Activated CD8-positive, alpha-beta memory T cell treated with anti-CD3 and anti-CD28 coated beads for 1 hour (primary cell): ENCODE measurements at places on chromosomes 5 and 9.

DNA sequence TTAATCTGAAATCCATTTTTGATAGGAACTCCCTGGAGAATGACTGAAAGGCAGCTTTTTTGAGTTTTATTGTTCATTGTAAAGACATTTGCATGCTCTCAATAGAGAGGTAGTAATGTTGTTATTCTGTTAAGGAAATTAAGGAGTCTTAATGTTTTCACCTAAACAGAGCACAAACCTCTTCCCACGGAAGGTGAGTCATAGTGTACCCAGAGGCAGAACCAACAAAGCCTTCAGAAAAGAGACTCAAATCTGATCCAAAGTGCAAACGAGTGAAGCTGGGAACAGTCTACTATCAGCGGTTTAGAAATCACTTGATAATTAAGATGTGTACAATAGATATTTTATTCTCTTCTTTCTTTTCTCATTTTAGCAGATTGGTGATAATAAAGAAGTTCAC lies 470.5 kb downstream of the PLK2 start:
- DNase-seq = no peak

- no peak for DNase-seq
Observed at GRCh38 chr9:136648751-136649150, 14.0 kb upstream of the EGFL7 start.

DNA sequence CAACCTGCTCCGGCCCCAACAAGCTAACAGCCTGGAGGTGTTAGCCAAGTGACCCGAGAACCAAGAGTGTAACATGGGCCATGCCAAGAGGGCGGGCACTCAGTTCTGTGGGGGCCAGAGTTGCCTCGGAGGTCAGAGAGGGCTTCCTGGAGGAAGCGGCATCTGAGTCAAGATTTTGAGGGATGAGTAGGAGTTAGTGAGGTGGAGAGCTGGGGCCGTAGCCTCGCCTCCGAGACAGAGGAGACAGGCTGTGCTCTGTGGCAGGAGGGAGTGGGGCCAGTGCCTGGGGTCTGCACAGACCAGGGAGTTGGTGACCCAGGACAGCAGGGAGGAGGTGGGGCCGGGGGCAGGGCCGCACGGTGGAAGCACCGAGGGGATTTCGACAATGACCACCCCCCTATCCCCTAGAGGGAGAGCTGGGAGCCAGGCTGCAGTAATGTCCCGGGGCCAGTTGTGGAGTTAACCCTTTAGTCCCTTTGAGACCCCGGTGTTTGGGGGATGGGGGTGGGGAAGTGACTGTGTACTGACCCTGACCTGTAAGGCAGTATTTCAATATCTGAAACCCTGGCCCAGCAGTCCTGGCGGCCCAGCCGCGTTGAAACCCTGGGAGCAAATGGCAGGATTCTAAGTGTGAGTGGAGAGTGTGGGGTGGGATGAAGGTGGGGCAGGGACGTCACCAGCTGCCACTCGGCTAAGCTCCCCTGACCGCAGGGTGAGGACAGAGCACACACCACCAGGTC lies 148.7 kb upstream of the COL5A1 start:
- no peak for DNase-seq

GRCh38 chr5:77850536-77851175 lies 74.5 kb upstream of the TBCA start:
- DNase-seq = no peak

- DNase-seq = no peak
Observed at GRCh38 chr9:28050941-28051340, 477.7 kb upstream of the C9orf72 start.

DNA sequence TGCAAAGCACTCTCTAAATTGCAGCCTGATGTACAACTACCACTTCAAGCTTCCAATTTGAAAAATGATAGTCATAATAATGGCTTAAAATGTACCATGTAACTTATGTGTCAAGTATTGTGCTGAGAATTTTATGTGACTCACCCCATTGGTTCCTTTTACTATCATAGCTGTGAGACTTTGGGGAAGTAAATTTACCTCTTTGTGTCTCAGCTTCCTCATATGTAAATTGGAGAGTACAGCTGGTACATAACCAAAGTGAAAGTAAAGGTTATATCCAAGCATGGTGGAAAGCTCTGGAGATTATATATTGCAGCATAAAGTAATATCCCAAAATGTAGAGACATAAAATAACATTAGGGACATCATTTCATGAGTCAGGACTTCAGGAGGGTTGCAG lies 2200.4 kb upstream of the C9orf72 start:
- no peak for DNase-seq

- DNase-seq = no peak
Observed at GRCh38 chr5:41863871-41864486, 6.2 kb downstream of the OXCT1 start.

- DNase-seq = no peak
Observed at GRCh38 chr5:58737671-58738070, 154.8 kb downstream of the RAB3C start.

GRCh38 chr9:41229408-41230401 lies 40.6 kb upstream of the ZNG1F start:
- DNase-seq = no peak

DNA sequence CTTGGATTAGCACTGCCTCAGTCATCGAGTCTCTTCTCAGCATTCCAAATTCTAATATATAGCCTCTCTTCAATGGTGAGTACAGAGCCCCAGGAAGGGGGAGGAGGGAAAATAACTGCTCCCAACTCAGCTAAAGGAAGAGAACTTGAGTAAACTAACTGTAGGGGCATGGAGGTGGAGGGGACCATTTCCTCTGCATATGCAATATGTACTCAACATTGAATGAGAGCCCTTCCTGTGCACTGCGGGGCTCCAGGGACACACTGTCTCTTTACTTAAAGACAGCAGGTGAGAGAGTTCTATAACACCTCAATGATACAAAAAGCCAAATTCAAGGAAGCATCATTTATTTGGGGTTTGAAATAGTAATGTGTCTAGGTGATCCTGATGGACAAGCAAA lies 75.1 kb downstream of the GNAQ start:
- DNase-seq = no peak

DNA sequence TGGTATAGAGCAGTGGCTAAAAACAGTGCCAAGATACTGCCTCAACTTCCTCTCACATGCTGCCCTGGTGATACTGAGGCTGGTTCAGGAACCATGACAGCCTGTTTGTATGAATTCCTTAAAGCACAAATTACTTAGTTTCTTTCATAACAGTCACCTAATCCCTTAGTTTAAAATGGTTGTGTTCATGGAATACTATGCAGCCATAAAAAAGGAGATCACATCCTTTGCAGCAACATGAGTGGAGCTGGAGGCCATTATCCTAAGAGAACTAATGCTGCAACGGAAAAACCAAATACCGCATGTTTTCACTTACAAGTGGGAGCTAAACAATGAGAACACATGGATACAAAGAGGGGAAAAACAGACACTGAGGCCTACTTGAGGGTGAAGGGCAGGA lies 21.8 kb downstream of the ZFP62 start:
- DNase-seq = no peak

DNA sequence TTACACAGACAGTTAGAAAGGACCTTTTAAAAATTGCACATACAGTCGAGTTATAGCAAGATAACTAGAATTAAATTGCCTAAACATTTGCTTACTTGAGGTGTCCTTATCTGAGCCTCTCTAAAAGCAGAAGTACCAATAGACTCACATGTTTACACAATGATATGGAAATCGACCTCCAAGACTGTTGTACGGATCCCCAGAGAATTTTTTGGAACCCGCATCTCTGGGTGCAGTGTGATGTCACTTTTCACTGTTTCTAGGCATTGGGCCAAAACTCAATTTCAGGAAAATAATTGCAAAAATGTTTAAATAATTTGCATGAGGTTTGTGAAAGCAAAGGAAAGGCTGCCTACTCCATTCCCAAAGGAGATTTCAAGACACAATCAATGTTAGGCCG lies 63.1 kb upstream of the ATG10 start:
- no peak for DNase-seq

DNA sequence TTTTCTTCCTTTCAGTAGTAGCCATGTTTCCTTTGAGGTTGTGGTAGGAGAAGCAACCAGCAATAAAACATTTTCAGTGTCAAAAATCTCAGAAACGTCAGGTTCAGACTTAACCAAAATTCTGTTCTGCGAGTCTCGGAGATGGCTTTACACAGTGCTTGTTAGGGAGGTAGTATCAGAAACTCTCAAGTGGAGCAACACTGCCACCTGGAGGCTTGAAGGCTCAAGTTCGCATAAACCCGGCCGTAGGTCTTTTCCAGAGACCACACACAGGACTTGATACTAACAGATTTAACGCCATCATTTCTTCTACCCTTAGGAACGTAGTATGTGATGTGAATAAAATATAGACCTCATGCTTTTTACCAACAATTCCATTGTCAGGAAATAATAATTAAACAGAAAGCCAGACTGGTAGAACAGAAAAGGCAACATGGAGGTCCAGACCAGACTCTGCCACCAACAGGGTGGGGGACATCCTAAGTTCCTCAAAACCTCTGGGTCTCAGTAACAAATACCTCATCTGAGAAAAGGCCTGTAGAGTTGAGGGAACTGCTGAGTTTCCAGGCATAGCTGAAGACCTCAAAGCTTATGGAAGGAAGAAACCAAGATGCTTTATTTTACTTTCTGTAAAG lies 8.5 kb downstream of the PTGER4 start:
- DNase-seq = peak; percentile 74

DNA sequence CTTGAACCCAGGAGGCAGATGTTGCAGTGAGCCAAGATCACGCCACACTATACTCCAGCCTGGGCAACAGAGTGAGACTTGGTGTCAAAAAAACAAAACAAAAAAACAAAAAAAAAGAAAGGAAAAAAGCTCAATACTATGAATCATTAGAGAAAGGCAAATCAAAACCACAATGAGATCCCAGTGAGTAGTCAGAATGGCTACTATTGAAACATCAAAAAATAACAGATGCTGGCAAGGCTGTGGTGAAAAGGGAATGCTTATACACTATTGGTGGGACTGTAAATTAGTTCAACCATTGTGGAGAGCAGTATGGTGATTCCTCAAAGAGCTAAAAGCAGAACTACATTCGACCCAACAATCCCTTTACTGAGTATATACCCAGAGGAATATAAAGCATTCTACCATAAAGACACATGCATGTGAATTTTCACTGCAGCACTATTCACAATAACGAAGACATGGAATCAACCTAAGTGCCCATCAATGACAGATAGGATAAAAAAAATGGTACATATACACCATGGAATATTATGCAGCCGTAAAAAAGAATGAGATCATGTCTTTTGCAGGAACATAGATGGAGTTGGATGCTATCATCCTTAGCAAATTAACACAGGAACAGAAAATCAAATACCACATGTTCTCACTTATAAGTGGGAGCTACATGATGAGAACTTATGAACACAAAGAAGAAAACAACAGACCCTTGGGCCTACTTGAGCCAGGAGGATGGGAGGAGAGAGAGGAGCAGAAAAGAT lies 81.9 kb upstream of the ARRDC3 start:
- DNase-seq = no peak

DNA sequence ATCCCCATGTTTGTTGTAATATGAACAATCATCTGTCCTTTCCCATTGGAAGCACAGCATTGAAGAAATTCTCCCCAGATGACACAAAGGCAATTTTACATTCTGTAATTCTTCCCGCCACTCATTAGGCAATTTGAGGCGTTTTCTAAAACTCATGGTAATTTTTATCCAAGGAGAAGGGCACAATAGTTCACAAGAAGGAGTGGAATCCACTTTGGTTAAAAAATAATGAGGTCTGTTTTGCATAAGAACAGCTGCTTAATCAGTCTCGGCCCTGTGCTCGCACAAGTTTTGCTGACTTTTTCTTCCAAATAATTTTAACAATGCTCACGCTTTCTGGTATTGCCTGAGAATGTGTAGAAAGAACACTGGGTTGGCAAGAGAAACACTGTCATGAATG lies 94.0 kb downstream of the CAVIN4 start:
- no peak for DNase-seq

- DNase-seq = no peak
Observed at GRCh38 chr5:170495825-170496661, 7.8 kb upstream of the KCNIP1 start.

DNA sequence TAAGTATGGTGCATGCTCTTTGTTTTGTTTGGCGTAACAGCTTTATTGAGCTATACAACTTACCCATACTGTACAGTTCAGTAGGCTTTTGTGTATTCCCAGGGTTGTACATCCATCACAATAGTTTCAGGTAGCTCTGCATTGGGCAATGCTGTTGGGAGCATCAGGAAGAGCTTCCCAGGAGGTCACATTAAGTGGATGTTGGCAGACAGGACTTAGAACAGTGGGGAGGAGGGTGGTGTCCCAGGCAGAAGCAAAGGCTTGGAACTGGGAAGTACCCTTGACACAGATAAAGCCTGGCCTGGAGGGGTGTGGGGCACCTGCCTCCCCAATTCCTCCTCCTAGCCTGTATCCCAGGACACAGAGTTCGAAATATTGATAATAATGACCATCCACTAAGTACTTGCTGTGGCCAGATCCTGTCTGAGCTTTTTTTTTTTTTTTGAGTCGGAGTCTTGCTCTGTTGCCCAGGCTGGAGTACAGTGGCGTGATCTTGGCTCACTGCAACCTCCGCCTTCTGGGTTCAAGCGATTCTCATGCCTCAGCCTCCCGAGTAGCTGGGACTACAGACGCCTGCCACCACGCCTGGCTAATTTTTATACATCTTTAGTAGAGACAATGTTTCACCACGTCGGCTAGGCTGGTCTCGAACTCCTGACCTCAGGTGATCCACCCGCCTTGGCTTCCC lies 1.3 kb downstream of the BBLN start:
- no peak for DNase-seq

GRCh38 chr5:92629574-92629973 lies 951.4 kb downstream of the NR2F1-AS1 start:
- DNase-seq = no peak

DNA sequence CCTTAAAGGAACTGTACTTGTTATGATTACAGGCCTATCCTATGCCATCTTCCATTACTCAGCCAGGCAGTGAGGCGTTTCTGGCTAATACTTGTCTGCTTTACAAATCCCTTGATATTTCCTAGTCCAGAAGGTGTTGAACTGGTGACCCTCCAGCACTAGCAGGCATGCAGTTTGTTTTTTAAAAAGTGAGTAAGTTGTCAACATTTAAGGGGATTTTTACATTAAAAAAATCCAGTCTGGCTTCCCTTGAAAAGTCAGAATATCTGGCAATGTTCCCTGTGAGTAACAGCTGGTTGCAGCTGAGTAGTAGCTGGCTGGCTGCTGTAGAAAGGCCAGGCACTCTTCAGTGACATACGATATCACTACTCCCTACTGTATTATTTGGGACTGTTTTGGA lies 21.8 kb downstream of the GRIN3A start:
- no peak for DNase-seq

DNA sequence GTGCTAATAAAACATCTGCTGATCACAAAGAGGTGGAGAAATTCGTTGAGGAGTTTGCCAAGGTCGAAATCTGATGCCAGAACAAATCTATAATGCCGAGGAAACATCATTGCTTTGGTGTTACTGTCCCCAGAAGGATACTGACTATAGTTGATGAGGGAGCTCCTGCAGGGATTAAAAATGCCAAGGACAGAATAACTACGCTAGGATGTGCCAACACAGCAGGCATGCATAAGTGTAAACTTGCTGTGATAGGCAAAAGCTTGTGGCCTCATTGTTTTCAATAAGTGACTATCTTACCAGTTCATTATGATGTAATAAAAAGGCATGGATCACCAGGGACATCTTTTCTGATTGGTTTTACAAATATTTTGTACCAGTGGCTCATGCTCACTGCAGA lies 66.8 kb upstream of the ADCY2 start:
- DNase-seq = no peak

- DNase-seq = no peak
Observed at GRCh38 chr9:132702254-132702653, 32.0 kb downstream of the GTF3C4 start.
